Activated CD8-positive, alpha-beta memory T cell treated with anti-CD3 and anti-CD28 coated beads for 4 hours (primary cell): ENCODE measurements at places on chromosomes 12 and 14.

DNA sequence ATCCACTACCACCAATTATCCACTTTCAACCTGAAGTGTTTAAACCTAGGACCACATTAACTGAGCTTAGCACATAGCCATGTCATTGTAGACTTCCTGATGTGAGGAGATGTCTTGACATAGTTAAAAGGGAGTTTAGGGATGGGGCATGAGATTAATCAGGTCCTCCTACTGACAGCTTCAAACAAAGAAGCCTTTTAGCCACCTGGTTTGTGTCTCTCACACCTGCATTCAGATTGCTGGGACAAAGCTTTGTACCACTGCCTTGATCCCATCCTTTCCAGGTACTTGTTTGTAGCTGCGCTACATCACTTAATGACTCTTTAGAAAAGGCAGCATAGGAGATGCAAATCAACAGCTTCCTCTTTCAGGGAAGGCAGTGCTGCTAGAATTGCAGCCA is 340.7 kb upstream of the DDHD1 start:
- no peak for DNase-seq

DNA sequence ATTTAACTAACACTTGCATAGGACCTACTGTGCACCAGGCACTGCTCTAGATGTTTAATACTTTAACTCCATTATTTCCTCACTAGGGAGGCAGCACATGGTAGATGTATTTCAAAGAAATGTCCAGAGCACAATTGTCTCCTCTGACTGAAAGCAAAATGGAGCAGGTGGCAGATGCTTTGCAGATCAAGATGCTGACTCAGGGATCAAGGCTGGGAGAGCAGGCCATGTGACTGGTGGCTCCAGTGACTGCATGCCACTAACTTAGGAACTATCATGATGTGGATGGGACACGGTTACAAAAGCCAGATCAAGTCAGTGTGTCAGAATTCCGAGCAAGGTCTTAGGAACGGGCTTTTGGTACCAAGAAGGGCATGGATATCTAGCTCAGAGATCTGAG is 28.2 kb downstream of the SERPINA11 start:
- no peak for DNase-seq

- DNase-seq = no peak
Observed at GRCh38 chr14:26412421-26412820, 185.4 kb downstream of the NOVA1 start.

DNA sequence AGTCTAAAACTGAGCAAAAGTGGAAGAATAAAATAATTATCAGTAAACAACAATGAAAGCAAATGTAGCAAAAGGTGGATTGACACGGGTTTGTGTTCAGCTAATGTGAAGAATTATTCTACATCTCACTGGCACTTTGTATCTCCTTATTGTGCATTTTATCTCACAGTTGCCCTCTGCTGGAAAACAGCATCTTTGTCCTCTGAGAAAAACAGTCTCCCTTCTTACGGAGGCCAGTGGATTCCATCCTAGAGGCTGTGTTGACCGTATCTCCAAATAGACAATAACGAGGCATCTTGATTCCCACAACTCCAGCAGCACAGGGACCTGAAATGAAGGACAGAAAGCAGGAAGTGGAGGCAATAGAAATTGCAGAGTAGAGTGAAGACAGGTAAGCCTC is 51.3 kb upstream of the PLBD1 start:
- no peak for DNase-seq

DNA sequence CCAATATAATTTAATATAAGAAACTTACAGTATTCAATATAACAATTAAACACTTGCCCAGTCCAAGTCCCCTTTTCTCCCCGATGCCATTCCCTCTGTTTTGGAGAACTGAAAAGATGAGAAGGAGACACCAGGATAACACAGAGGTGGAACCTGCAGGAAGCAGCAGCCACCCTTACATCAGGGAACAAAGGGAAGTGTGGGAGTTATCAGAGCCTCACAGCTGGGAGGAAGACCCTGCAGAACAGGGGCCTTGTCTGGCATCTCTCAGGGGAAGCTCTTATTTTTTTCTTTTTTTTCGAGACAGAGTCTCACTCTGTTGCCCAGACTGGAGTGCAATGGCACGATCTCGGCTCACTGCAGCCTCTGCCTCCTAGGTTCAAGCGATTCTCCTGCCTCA is 52.6 kb downstream of the CALM1 start:
- no peak for DNase-seq

- no peak for DNase-seq
Observed at GRCh38 chr14:104252256-104253215, 114.1 kb downstream of the KIF26A start.

- no peak for DNase-seq
Observed at GRCh38 chr12:52132754-52133161, 53.3 kb downstream of the SMIM41 start.

- DNase-seq = no peak
Observed at GRCh38 chr12:125050446-125050845, 14.8 kb upstream of the AACS start.
